ENCODE measurements at places on chromosomes 13 and 19.

- no peak for DNase-seq
Observed at GRCh38 chr19:7942981-7943443, 454 bp downstream of the TIMM44 start.

DNA sequence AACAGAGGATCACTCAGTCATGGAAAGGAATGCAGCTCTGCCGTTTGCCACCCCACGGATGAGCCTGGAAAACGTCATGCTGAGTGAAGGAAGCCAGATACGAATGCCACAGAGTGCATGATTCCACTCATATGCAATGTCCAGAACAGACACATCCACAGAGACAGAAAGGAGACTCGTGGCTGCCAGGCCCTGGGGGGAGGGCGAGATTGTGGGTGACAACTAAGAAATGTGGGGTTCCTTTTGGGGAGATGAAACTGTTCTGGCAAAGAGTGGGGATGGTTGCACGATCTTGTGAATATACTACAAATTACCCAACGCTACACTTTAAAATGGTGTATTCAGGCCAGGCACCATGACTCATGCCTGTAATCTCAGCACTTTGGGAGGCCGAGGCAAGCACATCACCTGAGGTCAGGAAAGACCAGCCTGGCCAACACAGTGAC, 27.2 kb upstream of the NAPA start:
- no peak for DNase-seq

- DNase-seq, result no peak
Observed at GRCh38 chr19:42076380-42076944, 496 bp downstream of the ZNF574 start.

- DNase-seq, result no peak
Observed at GRCh38 chr19:48896191-48896720, 2.3 kb downstream of the TULP2 start.

DNA sequence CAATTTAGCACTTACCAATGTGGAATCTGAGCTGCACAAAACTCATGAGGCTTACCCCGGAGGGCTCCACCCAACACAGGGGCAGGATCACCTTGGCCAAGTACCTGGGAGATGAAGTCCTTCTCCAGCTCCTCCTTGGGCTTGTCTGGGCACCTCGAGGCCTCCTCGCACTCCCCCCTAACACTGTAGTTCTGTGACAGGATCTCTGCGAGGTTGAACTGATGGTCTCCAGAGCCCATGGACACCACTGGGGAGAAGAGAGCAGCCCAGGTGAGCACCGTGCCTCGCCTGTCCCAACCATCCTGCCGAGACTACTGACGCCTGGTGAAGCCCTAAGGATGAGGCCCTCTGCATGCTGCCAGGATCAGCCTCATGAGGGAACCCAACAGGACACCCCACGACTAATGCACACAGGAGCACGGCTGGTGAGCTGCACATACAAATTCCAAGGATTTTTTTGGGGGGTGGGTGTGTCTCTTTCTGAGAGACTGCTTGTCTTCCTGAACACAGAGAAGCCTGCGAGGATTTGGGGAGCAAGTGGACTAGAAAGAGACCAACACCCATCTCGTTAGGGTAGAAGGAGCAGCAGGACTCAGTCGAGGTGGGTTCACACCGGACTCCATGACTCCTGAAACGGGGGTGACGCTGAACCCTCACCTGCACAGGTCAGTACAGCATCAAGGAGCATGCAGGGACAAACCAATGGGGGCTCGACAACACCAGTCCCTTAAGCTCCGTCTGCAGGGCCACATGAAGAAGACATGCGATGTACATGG, 10.1 kb downstream of the MIER2 start:
- DNase-seq, result no peak

DNA sequence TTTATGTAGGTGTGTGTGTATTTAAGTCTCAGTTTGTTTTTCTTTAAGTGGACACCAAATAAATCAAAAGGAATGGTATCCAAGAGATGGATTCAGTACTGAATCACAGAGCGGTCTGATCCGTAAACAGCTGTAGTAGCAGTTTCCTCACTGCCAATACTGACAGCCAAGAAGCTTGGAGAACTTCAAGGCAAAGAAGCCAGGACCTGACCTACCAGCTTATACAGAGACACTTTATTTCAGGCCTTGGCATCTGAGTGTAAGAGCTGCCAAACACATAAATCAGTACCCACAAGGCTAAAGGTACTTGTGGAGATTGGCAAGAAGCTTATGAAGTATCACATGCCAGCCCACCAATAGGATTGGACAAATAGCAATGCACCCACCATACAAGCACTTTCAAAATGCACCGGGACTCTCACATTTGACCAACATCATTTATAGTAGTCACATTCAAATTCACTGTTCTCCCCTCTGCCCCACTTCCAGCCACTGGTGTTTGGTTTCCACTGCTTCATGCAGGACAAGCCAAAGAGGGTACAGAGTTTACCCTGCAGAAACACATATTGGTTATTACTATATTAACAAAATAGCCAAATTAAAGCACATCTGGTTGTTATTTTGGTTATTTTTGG, 357.9 kb downstream of the KLF12 start:
- DNase-seq, result no peak

DNA sequence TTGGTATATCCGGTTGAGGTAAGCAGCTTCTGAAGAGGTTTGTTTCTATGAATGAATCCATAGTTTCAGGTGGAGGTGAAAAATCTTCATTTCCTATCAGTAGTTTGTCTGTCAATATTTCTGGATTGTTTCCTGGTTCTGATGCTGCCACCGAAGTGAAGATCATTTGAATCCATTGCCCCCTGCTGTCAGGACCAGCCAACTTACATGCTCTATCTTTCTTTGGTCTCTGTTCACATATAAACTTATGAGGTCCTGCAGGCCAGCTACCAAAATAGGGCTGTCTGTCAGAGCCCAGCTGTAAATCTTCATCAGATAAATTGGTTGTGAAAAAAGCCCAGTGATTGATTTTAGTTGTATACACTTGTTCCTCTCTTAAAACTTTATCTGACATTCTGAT, 15.2 kb upstream of the N4BP2L1 start:
- DNase-seq, result peak; percentile 49

Measured in CD4-positive, alpha-beta T cell treated with Interleukin-15 for 4 hours (primary cell).